NCI-H460 (cell line): ENCODE measurements at places on chromosomes 4 and X.

- no peak for DNase-seq
These were observed 377.9 kb upstream of the EMCN start for GRCh38 chr4:100895556-100896197.

DNA sequence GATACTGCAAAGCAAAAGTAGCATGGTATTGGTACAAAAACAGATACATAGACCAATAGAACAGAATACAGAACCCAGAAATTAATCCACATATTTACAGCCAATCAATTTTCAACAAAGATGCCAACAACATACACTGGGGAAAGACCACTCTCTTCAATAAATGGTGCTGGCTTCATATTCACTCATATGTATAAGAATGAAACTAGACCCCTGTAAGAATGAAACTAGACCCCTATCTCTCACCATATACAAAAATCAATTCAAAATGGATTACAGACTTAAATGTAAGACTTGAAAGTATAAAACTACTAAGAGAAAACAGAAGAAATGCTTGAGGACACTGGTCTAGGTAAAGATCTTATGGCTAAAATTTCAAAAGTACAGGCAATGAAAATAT lies 19.3 kb downstream of the TLR6 start:
- no peak for DNase-seq

DNA sequence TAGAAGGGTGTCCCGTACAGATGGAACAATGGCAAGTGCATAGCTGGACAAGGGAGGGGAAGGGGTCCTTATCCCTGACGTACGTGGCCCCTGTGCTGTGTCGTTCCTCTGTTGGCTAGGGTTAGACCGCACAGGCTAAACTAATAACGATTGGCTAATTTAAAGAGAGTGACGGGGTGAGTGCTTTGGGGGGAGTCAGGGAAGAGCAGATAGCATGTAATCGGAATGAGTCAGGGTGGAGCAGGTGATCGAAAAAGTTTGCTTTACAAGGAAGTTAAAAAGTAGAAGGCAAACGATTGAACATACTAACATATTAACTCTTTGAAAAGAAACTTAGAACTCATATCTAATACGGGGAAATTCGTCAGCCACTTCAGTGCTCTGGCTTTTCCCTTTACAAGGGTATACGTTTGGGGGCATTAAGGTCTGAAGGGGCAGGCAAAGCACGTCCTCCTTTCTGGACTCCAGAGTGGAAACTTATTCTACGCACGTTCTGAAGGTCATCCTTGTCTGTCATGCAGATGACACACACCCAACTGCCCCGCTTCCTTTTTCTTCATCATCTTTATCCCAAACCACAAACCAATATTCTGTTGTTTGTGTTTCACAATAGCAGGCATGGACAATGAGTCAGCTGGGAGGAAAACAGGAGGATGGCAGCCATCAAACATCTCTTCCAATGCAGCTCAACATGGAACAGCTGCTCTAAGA lies 10.2 kb upstream of the CRLF2 start:
- peak; percentile 90 for DNase-seq

DNA sequence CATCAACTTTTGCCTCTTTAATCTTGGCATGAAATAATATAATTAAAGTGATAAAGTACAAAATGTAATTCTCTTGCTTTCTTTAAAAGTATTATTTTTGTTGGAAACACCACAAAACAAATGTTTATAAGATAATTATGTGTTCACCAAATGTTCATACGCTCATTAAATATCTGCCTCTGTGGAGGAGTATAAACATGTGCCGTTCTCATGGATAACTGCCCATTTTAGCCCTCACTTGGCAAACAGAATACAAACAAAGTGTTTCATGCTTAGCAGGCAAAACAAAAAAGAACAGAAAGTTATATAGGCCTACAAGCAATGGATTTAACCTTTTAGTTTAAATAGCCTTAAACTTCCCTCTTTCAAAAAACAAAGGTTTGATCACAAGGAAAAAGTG lies 800.5 kb upstream of the DIAPH2 start:
- DNase-seq, result no peak

- no peak for DNase-seq
These were observed 139.8 kb downstream of the HS6ST2 start for GRCh38 chrX:132818638-132819037.

- no peak for DNase-seq
These were observed 5.6 kb downstream of the MAOA start for GRCh38 chrX:43661521-43662240.

DNA sequence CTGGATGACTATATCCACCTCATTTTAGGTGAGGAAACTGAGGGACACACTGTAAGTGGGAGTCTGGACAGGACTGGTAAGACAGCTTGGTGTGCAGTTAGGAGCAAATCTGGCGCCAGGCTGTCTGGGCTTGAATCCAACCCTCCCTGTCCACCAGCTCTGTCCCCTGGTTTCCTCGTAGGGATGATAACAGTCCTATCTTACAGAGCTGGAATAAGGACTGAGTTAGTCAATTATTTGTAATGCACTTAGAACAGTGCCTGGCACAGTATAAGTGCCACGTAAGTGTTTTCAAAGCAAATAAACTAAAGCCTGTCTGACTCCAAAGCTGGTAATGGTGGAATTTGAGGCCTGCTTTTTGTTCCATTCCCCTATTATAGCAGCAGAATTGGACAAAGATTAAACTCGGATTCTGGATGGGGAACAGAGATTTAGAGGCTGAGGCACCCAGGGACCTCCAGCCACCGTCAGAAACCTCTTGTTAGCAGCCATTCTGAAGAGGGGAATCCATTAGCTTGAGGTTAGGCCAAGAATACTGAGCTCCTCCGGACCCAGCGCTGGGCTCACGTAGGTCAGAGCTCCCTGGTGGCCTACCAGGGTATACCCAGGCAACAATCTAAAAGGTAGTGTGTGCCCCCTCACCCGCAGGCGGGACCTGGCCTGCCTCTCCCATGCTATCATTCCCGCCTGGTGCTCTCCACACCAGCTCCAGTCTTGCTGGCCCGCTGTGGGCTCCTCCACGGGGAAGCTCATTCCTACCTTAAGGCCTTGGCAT lies 102.1 kb downstream of the UCHL1 start:
- peak; percentile 67 for DNase-seq

DNA sequence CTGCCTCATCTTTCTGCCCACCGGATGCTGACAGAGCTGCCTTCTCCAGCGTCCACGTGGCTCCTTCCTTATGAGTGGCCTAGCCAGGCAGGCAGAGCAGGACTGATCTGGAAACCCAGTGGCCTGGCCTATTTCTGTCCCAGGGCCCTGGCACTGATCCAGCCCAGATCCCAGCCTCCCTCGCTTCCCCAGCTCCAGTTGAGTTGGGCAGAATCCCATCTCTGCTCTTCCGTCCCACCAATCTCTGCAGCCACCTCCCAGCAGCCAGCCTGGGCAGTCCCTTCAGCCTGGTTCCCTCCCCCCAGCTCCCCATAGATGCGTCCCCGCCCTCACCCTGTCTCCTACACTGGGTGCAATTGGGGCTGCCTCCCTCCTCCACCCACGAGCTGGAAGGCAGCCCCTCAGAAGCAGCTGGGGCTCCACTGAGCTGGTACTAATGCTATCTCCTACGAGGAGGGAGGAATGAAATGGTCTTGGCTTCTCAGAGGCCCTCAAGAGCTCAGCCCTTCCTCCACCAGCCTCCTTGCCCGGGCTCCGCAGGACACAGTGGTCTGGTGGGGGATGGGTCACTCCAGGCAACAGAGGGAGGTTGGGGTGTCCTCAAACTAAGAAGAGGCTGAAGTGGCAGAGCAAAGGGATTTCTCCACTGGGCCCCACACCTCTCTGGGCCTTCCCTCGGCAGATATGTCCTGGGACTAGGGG lies 94.2 kb downstream of the PJA1 start:
- no peak for DNase-seq

- no peak for DNase-seq
These were observed 2.5 kb downstream of the ARSJ start for GRCh38 chr4:113976741-113977525.

GRCh38 chr4:109592367-109592766 lies 32.3 kb downstream of the MCUB start:
- no peak for DNase-seq

DNA sequence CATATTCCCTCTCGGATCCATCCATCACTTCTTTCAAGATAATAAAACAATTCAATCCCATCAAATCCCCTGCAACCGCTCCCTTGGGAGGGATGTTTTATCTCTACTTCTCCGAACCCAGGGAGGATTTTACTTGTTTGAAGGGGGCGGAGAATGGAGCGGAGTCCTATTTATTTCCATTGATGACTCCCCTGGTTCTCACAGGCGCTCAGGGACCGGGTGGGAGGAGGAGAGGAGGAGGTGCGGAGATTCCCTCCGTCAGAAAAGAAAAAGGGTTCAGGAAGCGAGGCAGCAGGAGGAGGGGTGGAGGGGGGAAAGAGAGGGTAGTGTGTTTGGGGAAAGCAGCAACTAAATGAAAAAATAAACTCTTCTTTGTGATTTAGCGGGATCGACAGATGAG lies 2.1 kb downstream of the NDNF start:
- DNase-seq, result no peak

- DNase-seq, result no peak
These were observed 74.1 kb downstream of the ANOS1 start for GRCh38 chrX:8657883-8658282.

GRCh38 chrX:111244235-111244750 lies 26.0 kb downstream of the CAPN6 start:
- DNase-seq, result peak; percentile 20

- no peak for DNase-seq
These were observed 157.6 kb downstream of the DCLK2 start for GRCh38 chr4:150235808-150236271.

- no peak for DNase-seq
These were observed 2.2 kb downstream of the RP2 start for GRCh38 chrX:46838974-46839480.

GRCh38 chr4:47543331-47543730 lies 58.3 kb downstream of the ATP10D start:
- no peak for DNase-seq

- DNase-seq, result no peak
These were observed 55.9 kb upstream of the THOC2 start for GRCh38 chrX:123788744-123789143.

- DNase-seq, result no peak
These were observed 74.3 kb downstream of the RBM47 start for GRCh38 chr4:40555176-40555900.

GRCh38 chr4:77578145-77578544 lies 27.5 kb upstream of the CXCL13 start:
- no peak for DNase-seq

DNA sequence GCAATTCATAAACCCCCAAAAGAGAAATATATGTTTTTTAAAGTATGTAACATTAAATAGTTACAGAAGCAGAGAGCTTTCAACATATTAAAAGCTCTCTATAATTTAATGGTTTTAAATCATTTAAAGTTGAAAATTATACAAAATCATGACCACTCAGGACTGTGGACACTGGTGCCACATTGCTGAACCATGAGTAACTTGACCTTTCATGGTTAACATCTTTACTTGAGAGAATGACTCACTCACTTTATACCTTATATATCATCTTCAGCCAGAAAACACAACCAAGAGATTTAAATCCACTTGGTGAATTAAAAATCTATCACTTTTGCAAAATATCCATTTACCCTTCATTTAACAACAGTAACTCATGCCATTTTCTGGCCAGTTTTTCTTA lies 584.3 kb upstream of the SMIM31 start:
- peak; percentile 27 for DNase-seq

DNA sequence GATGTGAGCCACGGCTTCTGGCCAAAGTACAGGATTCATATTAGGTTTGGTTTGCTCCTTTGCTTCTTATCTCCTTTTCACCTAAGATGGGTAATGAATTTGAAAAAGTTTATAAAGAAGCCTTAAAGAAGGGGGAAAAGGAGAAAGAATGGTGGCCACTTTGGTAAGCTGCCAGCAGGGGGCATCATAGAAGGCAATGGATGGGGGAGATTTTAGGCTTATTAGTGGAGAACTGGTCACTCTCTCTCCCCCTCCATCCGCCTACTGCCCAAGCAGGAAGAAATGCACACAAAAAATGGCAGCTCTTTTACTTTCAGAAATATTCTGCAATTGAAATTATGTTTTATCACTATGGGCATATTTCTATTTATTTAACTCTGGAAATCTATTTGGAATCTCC lies 32.0 kb downstream of the SPARCL1 start:
- no peak for DNase-seq

- DNase-seq, result no peak
These were observed 116.7 kb downstream of the NYX start for GRCh38 chrX:41563876-41564275.

DNA sequence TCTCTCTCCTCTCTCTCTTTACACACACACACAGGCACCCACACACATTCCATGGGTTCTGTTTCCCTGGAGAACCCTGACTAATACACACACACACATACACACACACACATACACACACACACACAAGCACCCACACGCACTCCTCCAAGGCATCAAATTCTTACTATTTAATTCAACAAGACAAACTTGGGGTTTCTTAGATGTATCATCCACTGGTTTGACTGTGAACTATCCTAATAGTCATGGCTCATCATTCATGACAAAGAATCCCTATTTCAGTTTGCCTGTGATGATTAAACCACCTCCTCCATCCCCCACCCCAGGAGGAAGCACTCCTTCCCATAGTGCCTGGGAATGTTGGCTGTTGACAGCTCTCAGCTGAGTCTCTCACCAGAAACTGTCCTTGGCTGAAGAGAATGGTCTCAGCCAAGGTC lies 98.2 kb downstream of the USP46 start:
- no peak for DNase-seq

DNA sequence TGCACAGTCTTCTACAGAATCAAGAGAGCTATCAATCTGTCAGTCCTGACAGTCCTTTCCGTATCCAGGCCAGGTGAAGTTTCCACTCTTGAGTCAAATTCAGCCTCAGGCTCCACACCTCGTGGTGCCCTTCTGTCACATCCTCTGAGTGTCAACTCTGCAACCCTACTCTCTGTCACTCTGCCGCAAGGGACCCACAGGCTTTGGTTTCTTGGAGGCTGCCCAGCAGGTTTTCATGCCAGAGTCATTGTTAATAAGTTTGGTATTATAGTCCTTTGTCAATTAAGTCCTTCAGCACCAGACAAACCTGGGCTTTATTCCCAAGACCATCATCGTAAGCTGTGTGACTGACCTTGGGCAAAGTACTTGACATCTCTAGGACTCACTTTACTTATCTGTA lies 83.4 kb upstream of the KLHL13 start:
- no peak for DNase-seq

GRCh38 chrX:9227276-9227675 lies 193.3 kb upstream of the FAM9B start:
- no peak for DNase-seq

GRCh38 chr4:157291071-157291470 lies 70.5 kb downstream of the GRIA2 start:
- no peak for DNase-seq

DNA sequence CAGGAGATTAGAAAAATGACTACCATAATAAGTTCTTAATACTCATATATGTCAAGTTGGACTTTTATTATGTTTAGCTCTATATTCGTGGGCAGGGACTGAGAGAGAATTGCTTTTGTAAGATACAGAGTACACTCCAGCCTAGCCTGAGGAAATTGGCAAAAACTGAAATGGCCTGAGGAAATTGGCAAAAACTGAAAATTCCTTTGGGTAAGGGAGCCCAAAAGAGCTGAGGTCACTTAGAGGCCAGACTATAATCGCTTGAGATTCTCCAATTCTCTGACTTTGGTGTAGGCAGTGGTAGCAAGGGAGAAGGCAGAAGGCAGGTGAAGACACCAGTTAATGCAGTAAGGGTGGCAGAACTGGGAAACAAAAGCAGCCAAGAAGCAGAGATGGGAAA lies 124.5 kb upstream of the HCCS start:
- DNase-seq, result no peak

GRCh38 chrX:103187953-103188475 lies 26.9 kb upstream of the BEX4 start:
- no peak for DNase-seq

- no peak for DNase-seq
These were observed 29.9 kb downstream of the TRMT2B start for GRCh38 chrX:101022020-101022419.
